ENCODE measurements at places on chromosomes 12 and 14.

DNA sequence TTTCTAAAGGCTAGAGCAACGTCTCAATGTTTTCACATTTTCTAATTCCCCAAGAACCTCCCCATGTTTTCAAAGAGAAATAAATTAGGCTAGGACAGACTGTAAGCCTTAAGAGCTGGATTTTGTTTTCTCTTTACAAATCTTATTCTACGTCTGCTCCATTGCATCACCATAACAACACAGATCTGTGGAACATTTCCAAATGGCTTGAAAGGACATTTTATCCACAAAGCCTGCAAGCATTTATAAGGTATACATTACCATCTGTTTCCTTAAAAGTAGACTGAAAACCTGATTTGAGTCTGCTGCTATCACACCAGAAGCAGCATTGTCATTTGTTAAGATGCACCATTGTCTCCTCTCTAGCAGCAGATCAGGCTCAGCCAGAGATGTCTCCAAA, 115.3 kb upstream of the PLEKHA5 start:
- no peak for DNase-seq

GRCh38 chr14:39467889-39468524, 35.8 kb upstream of the FBXO33 start:
- no peak for DNase-seq

DNA sequence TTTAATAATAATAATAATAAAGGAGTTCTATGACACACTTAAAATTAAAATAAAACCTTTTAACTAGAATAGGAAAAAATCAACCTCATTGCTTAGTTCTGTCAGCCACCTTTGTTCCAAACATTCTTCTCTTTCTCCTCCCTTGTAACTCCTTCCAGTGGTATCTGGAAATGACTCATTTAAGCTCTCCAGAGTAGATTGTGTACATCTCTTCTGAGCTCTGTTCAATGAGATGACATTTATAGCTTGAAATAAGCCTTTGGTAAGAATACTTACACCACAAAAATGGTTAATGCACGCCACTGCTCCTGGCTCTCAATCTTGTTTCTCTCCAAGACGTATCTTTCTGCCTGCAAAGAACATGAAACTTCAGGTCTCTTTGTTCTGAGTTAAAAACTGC, 70.3 kb downstream of the STAB2 start:
- DNase-seq, result no peak

GRCh38 chr14:89377544-89377943, 39.5 kb downstream of the FOXN3 start:
- no peak for DNase-seq

DNA sequence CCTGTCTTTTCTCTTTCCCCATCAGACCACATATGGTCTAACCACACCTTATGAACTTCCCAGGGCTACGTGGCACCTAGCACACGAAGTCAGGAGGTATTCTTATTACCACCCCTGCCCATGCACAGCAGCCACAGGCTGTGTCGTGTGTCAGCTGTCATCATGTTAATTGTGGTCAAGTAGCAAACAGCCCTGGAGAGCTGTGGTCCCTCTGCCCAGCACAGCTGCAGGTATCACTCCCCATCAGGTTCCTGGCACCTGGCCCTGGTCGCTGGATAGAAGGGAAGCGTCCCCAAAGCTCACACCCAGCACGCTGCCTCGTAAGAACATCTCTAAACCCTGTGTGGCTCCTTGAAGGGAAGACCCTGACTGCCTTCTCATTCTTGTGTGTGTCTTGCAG, 45.4 kb downstream of the CLMN start:
- no peak for DNase-seq

DNA sequence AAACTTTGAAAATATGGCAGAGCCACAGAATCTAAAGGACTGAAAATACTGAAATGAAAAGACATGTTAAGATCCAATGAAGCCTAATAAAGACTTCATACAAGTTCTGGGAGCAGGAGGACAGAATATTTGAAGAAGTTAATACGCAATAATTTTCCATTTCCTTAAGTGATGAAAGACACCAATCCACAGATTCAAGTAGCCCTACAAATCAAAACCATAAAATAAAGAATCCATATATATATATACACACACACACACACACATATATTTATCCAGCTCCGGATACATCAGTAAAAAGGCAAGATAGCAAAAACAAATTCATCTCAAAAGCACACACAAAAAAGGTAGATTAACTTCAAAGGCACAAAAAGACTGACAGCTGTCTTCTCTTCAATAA, 5.7 kb downstream of the NAP1L1 start:
- no peak for DNase-seq

- no peak for DNase-seq
Observed at GRCh38 chr12:116002890-116003536, 274.5 kb downstream of the MED13L start.

Data from right hindlimb (tissue), 1 donor.